ENCODE measurements at places on chromosomes 5 and 9.

- no peak for DNase-seq
Observed at GRCh38 chr5:78586251-78586650, 62.3 kb downstream of the LHFPL2 start.

DNA sequence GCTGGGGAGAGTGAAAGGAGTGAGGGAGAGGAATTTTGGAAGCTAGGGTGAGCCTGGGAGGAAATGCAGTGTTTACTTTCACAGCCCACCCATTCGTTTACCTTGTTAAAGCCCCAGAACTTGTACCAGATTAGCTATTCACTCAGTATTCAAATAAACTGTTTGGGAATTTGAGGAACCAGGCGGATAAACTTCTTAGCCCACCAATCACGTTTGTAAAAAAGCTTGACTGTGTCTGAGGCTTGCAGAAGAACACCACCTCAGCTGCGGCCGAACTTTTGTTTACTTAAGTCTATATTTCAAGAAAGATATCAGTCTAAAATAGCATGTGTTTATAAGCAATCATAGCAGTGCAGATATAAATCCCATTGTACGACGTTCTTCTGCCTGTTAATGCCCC is 5.2 kb upstream of the TLE1 start:
- DNase-seq: no peak

DNA sequence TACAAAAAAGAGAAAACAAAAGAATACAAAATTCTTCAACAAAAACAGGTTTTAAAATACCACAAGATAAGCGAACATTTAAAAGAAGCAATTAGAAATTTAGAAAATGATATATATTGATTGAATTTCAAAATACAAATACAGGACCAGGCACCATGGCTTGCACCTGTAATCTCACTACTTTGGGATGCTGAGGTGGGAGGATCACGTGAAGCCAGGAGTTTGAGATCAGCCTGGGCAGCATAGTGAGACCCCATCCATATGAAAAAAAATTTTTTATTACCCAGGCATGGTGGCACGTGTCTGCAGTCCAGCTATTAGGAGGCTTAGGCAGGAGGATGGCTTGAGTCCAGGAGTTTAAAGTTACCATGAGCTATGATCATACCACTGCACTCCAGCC is 109.9 kb upstream of the SLC30A5 start:
- DNase-seq: no peak

GRCh38 chr5:119302916-119303897 is 52.6 kb upstream of the TNFAIP8 start:
- DNase-seq: no peak

DNA sequence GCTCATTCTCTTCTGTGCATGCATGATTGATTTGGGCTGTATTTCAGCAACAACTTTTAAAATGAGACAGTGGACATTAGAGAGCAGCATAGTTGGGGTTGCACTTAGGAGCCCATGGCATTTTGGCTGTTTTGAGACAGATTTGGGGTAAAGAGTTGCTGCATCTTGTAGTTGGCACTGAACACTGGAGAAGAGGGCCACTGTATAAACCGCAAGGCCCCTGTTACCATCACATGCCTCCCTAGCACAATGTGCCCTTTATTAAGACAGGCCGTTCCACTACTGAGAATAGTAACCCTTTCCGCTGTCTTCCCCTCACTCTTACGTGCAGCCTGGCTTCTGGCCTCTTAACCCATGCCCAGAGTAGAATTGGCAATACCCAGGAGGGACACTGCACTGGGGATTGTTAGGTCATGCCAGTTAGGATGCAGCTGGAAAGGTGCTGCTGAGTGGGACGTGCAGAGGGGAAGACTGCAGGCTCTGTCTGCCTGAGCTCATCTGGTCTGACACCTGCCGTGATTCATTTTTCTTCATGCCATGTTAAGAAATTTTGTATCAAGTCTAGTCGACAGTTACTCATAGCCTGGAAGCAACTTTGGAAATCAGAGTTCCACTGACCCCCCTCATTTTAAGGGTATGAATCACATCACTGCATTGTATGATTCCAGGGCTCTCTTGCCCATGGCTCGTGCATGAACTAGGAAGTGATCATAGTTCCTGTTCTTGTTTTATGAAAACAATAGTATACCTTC is 146.9 kb upstream of the DMRT1 start:
- no peak for DNase-seq

DNA sequence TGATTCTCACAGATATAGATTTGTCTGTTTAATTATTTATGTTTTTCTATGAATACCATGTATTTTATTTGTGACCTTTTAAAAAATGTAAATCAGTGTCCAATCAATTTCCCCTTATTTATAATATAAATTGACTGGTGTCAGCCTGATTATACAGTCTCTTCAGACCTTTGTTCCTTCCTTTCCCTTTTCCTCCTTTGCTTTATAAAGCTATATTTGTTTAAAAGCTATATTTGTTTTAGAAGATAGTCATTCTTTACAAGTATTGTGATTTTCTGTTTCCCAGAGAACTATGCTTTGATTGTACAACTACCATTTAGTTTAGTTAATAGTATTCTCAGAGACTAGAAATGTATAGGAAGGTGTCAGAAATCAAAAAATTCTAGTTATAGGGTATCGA is 90.6 kb downstream of the CNTLN start:
- no peak for DNase-seq

- DNase-seq: no peak
Observed at GRCh38 chr9:113381909-113382411, 5.2 kb upstream of the HDHD3 start.

GRCh38 chr9:124781967-124782660 is 5.2 kb downstream of the OLFML2A start:
- no peak for DNase-seq

- no peak for DNase-seq
Observed at GRCh38 chr5:86837610-86838009, 219.9 kb downstream of the COX7C start.

- no peak for DNase-seq
Observed at GRCh38 chr5:32586276-32586599, 881 bp downstream of the SUB1 start.

GRCh38 chr5:65955746-65956145 is 29.4 kb downstream of the ERBIN start:
- no peak for DNase-seq

DNA sequence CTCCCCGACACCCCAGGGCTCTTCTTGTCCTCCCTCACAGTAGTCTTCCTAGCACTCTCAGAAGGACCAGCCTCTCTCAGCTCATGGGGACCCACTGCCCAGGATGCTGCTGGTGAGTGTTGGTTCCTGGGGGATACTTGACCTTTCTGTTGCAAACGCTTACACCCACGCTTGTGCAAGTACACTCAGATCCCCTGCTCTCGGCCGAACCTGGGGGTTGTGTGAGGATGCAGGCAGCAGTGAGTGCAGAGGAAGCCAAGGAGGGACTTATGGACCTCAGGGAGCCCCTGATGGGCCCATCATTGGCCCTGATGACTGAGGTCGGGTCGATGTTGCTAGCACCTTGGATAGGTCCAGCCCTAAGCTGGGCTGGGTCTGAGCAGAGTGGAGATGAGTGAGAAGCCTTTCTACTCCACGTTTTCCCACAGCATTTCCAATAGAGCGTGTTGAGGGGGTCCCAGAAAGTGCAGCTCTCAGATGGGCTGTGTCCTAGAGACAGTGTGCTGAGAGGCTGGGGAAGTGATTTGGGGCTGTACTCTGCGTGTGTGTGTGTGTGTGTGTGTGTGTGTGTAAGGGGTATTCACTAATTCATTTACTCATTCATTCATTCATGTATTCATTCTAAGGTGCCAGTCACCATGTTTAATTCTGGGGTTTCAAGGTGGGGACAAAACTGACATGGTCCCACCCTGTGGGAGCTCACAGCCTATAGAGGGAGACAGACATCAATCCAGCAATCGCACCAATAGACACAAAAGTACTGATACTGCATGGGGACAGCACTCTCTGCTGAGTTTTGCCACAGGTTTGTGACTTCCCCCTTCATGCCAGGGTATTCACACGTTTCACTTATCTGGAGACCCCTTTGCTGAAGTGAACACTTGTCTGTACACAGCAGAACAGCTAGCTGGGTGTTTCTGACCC is 25.2 kb upstream of the PITX1 start:
- DNase-seq: no peak

DNA sequence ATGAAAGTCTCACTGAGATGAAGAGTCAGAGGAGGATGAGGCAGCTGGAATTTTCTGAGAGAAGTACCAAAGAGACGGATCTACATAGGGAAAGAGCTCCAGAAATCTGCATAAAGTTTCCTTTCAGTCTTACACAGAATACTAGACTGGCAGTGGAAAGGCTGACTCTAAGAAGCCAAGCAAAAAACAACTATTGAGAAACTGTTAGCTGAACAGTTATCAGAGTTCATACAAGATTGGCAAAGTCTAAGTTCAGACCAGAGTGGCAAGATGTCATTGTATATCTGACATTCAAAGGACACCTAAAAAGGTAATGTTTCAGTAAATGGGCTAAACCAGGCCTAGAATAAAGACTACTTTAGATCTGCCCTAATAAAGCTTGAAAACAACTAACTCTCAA is 209.0 kb downstream of the KIAA0825 start:
- DNase-seq: no peak

- no peak for DNase-seq
Observed at GRCh38 chr5:167812871-167813270, 478.6 kb upstream of the WWC1 start.

DNA sequence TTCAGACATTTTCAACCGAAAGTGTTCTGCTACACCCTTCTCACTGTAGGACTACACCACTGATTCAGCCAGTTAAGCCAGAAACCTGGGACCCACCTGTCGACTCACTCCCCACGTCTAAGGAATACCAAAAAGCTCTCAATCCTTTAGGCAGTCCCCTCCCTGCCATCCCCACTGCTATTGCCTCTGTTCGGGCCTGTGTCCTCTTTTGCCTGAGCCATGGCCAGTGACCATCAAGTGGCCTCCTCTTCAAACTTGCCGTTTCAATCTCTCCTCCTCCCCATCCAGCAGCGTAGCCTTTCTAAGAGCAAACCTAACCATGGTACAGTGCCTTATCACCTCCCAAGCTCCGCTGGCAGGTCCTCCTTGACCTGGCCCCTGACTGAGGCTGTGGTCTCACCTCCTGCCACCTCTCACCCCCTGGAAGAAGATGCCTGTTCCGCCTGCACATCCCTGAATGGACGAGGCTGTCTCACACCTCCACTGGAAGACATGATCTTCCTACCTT is 64.1 kb downstream of the GALNT12 start:
- DNase-seq: no peak

GRCh38 chr9:9412241-9412640 is 1200.6 kb downstream of the PTPRD start:
- DNase-seq: no peak

DNA sequence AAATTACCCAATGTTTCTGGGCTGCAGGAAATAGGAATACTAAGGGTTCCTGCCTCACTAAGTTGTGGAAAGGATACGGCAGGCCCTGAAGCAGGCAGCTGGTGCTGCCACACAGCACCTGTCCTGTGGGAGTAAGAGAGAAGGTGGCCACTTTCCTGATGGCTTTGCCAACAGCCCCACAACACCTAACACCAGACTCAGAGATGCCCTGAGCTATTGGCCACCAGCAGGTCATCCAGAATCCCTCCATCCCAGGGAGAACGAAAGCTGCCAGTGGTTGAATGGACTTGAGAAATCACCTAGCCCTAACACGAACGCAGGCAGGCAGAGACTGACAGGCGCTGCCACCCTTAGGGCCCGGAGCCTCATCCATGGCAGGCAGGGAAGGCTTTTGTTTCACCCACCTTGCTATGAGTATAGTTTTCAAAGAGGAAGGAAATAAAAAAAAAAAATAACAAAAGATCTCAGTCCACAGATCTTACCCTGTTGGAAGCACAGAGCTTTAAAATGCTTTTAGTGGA is 82.2 kb downstream of the DCP2 start:
- no peak for DNase-seq

- DNase-seq: no peak
Observed at GRCh38 chr5:81021486-81021885, 61.3 kb downstream of the RASGRF2 start.

GRCh38 chr9:121612511-121612998 is 38.9 kb upstream of the DAB2IP start:
- no peak for DNase-seq

DNA sequence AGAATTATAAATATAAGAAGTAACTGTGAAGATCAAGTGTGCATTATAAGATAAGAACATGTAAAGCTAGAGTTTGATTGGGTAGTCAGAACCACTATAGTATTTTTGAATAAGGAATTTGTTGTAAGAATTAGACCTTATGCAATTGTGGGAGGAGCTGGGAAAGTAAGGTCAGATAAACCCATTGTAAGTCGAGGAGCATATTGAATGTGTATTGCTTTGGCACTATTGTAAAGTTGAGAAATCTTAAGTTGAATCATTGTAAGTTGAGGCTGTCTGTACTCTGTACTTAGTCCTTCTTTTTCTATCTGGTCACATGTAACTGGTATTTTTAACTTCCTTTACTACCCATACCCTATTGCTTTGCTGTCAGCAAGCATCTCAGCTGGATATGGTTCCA is 158.7 kb downstream of the CCDC171 start:
- no peak for DNase-seq

DNA sequence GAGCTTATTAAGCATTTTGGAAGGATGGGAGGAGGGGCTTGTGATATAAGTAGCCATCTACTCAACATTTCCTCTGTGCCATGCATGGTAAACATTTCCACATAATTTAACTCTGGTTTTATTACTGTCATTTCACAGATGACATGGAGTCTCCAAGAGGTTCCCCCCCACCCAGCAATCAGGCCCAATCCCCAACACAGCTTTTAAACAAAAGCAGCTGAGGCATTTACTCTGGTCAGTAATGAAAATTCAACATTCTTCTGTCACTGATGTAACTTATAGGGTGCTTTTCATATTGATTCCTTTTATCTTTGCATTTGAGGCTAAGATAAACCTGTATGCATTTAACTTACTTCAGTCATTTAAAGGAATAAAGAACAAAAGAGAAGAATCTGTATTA is 128.1 kb downstream of the COL23A1 start:
- DNase-seq: no peak

- no peak for DNase-seq
Observed at GRCh38 chr5:113161806-113162205, 185.2 kb downstream of the DCP2 start.

- DNase-seq: no peak
Observed at GRCh38 chr5:82719368-82719767, 357.8 kb downstream of the TMEM167A start.

GRCh38 chr5:176466245-176466871 is 18.2 kb downstream of the FAF2 start:
- no peak for DNase-seq

- DNase-seq: no peak
Observed at GRCh38 chr5:171390883-171391677, 3.4 kb downstream of the NPM1 start.

GRCh38 chr5:173420108-173420507 is 91.9 kb upstream of the STC2 start:
- no peak for DNase-seq

All from activated gamma-delta T cell treated with Interleukin-2 at 50 U/mL for 16 hours (primary cell).